ENCODE measurements at places on chromosomes 4 and X.
A peak's percentile ranks its signal among the peaks of the same experiment; 100 is the strongest.

GRCh38 chrX:19840899-19841648 is 46.3 kb downstream of the SH3KBP1 start:
- peaks cover 17% of the 10 kb centered on the region for H3K36me3 ChIP-seq
- H3K4me3 ChIP-seq = peak overlapping the region; percentile 52
- H3K27ac ChIP-seq = peak overlapping the region; percentile 93
- peaks cover 71% of the 10 kb centered on the region for H3K4me1 ChIP-seq

DNA sequence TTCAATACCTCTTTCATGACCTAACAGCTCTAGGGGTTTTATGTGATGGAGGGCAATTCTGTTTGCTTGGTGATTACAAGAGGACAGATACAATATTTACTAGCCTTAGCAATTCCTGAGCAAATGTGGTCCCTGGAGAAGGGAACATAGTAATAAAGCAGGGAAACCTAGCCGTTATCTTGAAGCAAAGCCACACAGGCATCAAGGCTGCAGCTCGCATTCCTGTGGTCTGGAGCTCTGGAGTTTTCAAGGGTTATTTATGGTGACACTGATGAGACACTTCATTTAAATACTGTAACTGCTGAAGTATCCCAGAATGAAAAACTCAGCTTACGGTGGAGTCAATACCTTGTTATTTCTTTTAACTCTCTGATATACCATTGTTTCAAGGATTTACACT is 66.8 kb downstream of the AFF2 start:
- no peak for DNase-seq
- H3K4me1 ChIP-seq = no peaks in the 10 kb centered on the region
- H3K27ac ChIP-seq = no peak overlapping the region
- H3K4me3 ChIP-seq = no peak overlapping the region

DNA sequence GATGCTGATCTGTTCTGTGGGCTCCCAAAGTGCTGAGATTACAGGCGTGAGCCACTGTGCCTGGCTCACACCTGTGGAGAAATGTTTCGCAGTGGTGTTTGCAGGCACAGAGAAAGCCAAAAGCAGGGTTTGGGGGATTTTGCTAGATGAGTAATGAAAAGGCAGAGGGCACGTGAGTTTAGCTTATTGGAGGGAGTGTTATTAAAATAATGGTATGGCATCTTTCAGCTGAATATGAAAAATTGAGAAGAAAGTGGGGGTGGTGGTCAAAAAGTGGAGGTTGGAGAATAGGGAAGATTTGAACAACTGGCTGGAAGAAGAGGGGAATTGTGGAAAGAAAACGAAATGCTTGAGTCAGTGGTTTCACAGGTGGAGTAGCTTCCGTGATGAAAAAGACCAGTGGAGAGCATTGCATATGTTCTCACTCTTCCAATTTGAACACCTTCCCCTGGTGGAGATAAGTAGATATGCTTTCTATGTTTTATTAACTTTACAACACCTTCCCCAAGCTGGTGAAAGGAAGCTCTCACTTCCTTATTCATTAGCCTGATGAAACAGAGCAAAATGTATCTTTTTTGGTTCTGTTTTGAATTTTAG is 1.1 kb upstream of the CHST7 start:
- DNase-seq = peak; percentile 21
- H3K27ac ChIP-seq = peak overlapping the region; percentile 87
- peaks cover 15% of the 10 kb centered on the region for H3K36me3 ChIP-seq
- H3K27me3 ChIP-seq = no peaks in the 10 kb centered on the region
- H3K4me1 ChIP-seq = peaks cover 29% of the 10 kb centered on the region
- peak overlapping the region; percentile 82 for H3K4me3 ChIP-seq

DNA sequence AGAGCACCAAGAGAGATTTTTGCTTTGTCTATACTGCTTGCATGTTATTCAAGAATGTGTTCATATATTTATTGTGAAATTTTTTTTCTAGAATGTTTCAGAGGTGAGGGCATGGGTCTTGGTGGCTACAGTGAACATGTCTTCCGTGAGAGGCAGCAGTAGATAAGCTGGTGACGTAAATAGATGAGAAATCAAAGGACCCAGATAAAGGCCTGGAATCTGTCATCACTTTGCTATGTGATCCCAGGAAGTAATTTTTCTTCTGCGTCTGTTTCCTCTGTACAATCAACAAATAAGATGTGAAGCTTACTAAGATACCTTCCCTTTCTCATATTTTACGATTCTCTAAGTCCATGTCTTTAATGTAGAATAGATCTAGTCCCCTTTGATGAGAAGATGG is 129.1 kb downstream of the COL4A6 start:
- H3K4me3 ChIP-seq = no peak overlapping the region
- H3K36me3 ChIP-seq = no peaks in the 10 kb centered on the region
- DNase-seq = no peak

- H3K4me3 ChIP-seq = no peak overlapping the region
- no peaks in the 10 kb centered on the region for H3K36me3 ChIP-seq
- no peak overlapping the region for H3K27ac ChIP-seq
Observed at GRCh38 chr4:182418054-182418734, 175.0 kb downstream of the TENM3 start.

DNA sequence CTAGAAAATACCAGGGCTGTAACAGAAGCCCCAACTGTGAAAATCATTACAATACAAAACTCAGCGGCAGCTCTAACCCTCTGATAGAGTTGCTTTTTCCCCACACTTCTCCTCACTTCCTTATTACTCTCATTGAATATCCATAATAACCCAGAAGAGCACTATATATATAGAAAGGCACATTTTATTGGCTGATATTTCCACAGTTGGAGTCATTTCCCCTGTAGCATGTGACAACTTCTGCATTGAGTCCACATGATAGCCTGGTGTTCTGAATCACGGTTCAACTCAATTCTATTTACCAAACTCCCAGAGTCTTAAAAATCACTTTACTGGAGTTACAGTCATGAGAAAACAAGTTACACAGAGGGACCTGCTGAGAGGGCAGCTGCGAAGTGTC is 46.6 kb upstream of the NWD2 start:
- H3K4me1 ChIP-seq = no peaks in the 10 kb centered on the region
- DNase-seq = no peak
- H3K36me3 ChIP-seq = no peaks in the 10 kb centered on the region
- no peak overlapping the region for H3K27ac ChIP-seq

DNA sequence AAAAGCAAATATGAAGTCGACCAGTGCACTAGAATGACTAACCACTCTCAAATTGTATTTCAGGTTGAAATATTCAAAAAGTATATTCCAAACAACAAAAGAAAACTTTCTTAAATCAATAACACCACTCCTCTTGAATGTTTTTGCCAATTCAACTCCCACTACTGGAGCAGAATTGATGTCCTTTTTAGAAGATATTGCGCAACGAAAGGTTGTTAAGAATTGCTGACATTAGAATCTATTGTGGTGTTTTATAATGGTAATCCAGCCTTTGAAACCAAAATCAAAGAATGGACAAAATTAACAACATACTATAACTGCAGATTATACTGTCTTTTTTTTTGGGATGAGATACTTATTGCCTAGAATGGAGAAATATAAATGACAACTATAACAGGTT is 331.3 kb downstream of the GRXCR1 start:
- no peak overlapping the region for H3K4me3 ChIP-seq
- no peaks in the 10 kb centered on the region for H3K36me3 ChIP-seq
- no peak for DNase-seq
- no peaks in the 10 kb centered on the region for H3K4me1 ChIP-seq

- no peaks in the 10 kb centered on the region for H3K36me3 ChIP-seq
- H3K27ac ChIP-seq = no peak overlapping the region
- no peaks in the 10 kb centered on the region for H3K4me1 ChIP-seq
- no peak overlapping the region for H3K4me3 ChIP-seq
- DNase-seq = no peak
- H3K27me3 ChIP-seq = no peaks in the 10 kb centered on the region
Observed at GRCh38 chr4:187883836-187884475, 111.6 kb upstream of the ZFP42 start.

DNA sequence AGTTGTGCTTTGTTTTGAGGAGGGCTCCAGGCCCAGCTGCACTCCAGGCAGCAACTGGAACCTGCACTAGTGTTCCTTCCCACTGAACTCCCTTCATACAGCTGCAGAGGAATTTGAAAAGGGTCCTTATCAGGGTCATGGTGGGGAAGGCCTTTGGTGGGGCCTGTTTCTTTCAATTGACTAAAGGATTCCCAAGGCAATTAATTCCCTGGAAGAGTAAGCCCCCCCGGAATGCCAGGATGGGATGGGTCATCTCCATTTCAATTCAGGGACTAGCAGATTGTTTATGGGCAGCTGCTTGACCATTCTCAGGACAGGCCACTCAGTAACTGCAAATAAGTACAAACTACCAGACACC is 45.3 kb downstream of the TSC22D3 start:
- no peak for DNase-seq
- no peak overlapping the region for H3K4me3 ChIP-seq
- H3K27me3 ChIP-seq = no peaks in the 10 kb centered on the region
- no peaks in the 10 kb centered on the region for H3K4me1 ChIP-seq

- peaks cover 10% of the 10 kb centered on the region for H3K4me1 ChIP-seq
- no peak overlapping the region for H3K27ac ChIP-seq
- no peaks in the 10 kb centered on the region for H3K36me3 ChIP-seq
Observed at GRCh38 chr4:55386073-55386472, 9.7 kb upstream of the TMEM165 start.

- no peak overlapping the region for H3K4me3 ChIP-seq
- H3K27me3 ChIP-seq = no peaks in the 10 kb centered on the region
Observed at GRCh38 chr4:143402776-143403552, 66.3 kb downstream of the GAB1 start.

DNA sequence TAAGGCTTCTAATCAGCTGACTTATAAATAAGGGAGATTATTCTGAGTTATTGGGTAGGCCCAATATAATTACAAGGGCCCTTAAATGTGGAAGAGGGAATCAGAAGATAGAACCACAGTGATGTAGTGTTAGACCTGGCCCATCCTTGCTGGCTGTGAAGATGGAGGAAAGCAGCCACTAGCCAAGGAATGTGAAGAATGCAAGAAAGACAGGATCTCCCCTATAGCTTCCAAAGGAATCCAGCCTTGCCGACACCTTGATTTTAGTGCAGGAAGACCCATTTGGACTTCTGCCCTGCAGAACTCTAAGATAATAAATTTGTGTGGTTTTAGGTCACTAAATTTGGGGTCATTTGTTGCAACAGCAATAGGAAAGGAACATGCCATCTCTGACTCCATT is 150.6 kb downstream of the SPATA18 start:
- H3K36me3 ChIP-seq = no peaks in the 10 kb centered on the region
- no peaks in the 10 kb centered on the region for H3K4me1 ChIP-seq
- H3K27me3 ChIP-seq = no peaks in the 10 kb centered on the region
- no peak overlapping the region for H3K27ac ChIP-seq
- H3K4me3 ChIP-seq = no peak overlapping the region

DNA sequence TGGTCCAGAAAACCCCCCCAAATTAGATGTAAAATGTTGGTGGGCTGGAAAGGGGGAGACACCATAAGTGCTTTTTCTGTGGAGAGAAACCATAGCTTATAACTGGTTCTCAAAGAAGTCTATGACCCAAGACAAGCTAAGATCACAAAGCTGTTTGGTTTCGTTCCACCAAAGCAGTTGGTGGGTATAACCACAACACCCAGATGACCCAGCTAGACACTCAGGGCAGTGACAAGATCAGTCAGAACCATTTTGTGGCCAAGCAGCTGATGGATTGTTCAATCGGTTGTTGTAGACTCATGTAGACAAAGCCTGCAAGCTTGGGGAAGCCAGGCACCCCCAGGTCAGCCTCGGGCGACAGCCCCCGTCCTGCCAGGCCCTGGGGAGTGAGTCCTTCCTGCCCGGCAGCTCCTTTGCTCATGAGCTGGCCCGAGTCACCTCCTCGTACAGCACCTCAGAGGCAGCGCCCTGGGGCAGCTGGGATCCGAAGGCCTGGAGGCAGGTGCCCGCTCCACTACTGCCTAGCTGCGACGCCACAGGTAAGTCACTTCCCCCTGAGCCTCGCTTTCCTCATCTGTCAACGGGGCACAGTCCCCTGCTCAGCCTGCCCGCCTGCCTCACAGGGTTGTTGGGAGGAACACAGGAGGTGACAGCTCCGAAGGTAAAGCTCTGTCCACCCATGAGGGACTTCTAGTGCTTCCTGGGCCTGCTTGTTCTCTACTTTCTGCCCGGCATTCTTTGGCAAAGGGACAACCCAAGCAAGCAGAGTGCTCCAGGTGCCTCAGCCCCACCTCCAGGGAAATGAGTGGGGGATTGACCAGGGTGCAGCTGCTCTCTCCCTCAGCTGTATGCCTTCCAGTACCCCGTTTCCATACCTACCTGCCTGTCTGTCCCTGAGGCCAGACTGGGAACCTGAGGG is 65.2 kb upstream of the MTM1 start:
- H3K27me3 ChIP-seq = peaks cover 4% of the 10 kb centered on the region
- H3K4me3 ChIP-seq = no peak overlapping the region
- DNase-seq = no peak
- no peaks in the 10 kb centered on the region for H3K4me1 ChIP-seq
- no peak overlapping the region for H3K27ac ChIP-seq

GRCh38 chr4:16713271-16713670 is 185.2 kb downstream of the LDB2 start:
- no peak overlapping the region for H3K27ac ChIP-seq
- H3K4me1 ChIP-seq = no peaks in the 10 kb centered on the region
- H3K4me3 ChIP-seq = no peak overlapping the region
- H3K36me3 ChIP-seq = no peaks in the 10 kb centered on the region
- no peaks in the 10 kb centered on the region for H3K27me3 ChIP-seq

GRCh38 chr4:53917729-53918128 is 146.7 kb downstream of the CHIC2 start:
- no peaks in the 10 kb centered on the region for H3K4me1 ChIP-seq
- H3K27ac ChIP-seq = no peak overlapping the region
- peaks cover 33% of the 10 kb centered on the region for H3K27me3 ChIP-seq
- no peak overlapping the region for H3K4me3 ChIP-seq

GRCh38 chrX:17414027-17414658 is 39.1 kb downstream of the NHS start:
- H3K4me3 ChIP-seq = no peak overlapping the region
- DNase-seq = no peak
- no peak overlapping the region for H3K27ac ChIP-seq
- H3K4me1 ChIP-seq = no peaks in the 10 kb centered on the region
- H3K27me3 ChIP-seq = no peaks in the 10 kb centered on the region

DNA sequence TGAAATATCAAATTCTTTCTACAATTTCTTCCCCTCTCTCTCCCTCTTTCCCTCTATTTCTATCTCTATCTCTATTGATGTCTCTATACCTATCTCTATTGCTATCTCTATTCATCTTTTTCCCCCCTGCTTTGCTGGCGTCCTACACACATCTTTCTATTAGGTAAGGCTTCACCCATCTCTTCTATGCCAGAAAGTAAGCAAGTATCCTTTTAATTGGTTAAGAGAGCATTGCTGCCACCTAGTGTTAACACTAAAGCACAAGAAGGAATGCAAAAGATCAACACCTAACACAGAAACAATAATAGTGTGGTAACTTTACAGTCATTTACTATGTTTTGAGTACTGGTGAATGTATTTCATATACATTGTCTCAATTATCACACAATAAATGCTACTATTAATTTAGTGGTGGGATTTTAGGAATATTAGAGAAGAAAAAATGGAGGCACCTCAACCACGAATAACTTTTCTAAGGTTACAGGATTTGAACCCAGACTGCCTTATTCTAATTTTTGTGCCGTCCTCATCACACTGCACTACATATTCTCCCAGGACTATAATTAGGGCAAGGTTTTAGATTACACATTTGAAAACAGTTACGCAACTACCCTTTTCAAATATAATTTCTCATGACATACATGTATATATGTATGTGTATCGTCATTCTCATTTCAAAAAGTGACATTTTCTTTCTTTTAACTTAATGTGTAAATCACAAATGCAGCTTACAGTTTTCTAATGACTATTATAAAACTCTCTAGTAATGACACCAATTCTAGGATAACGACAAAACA is 3.7 kb upstream of the C4orf36 start:
- no peaks in the 10 kb centered on the region for H3K36me3 ChIP-seq
- no peak for DNase-seq
- no peak overlapping the region for H3K27ac ChIP-seq
- H3K4me3 ChIP-seq = no peak overlapping the region
- peaks cover 10% of the 10 kb centered on the region for H3K4me1 ChIP-seq

All from activated naive CD4-positive, alpha-beta T cell treated with anti-CD3 and anti-CD28 coated beads, Interleukin-2, amount 10 ng/mL, durations not matched to agents 7 days and 5 days (primary cell).